ENCODE measurements at places on chromosomes 12 and 14.

GRCh38 chr12:106889326-106889725 lies 66.4 kb upstream of the TMEM263 start:
- DNase-seq, result no peak

DNA sequence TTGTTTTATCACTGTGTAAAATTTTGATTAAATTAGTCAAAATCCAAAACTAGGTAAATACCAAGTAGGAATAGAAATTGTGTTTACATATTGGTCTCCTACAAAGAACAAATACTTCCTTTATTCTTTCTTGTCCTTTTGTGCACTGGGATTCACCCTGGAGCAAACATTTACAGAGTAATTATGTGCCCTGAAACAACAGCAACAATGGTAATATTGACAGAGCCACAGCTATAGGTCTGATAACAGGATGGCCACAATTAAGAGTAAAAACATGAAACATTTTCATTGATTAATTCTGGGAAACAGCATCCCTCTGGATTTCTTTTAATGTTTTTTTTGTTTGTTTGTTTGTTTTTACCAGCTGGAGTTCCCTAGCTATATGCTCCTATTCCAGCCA lies 61.2 kb downstream of the SLC38A6 start:
- no peak for DNase-seq

- DNase-seq, result no peak
These were observed 252.6 kb upstream of the CCDC196 start for GRCh38 chr14:66233591-66233990.

GRCh38 chr12:104956870-104957718 lies 996 bp downstream of the SLC41A2 start:
- DNase-seq, result no peak

GRCh38 chr12:124750149-124750656 lies 113.5 kb downstream of the SCARB1 start:
- DNase-seq, result no peak

DNA sequence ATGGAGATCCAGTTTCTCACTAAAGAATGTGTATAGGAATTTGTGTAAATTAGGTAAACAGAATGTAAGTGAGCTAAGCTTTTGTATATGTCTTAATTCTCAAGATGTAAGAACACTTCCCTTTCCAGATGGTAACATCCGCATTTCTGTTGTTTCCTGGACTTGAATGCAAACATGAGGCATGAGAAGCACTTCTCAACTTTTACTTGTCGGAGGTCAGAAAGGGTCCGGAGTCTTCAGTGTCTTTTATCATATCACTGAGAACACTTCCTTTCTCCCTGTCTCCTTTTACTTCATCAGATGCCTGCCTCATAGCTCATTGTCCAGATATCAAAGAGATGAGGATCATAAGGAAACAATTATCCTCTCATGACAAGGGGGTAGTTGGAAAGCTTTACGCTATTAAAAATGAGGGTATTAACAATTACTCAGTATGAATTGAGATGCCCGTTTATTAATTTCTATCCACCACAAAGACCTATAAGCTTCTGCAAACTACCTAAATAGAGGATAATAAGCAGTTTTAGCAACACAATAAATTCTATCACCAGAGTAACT lies 214.1 kb upstream of the FLRT2 start:
- DNase-seq, result no peak

GRCh38 chr12:60724475-60724874 lies 1128.6 kb downstream of the SLC16A7 start:
- DNase-seq, result no peak

DNA sequence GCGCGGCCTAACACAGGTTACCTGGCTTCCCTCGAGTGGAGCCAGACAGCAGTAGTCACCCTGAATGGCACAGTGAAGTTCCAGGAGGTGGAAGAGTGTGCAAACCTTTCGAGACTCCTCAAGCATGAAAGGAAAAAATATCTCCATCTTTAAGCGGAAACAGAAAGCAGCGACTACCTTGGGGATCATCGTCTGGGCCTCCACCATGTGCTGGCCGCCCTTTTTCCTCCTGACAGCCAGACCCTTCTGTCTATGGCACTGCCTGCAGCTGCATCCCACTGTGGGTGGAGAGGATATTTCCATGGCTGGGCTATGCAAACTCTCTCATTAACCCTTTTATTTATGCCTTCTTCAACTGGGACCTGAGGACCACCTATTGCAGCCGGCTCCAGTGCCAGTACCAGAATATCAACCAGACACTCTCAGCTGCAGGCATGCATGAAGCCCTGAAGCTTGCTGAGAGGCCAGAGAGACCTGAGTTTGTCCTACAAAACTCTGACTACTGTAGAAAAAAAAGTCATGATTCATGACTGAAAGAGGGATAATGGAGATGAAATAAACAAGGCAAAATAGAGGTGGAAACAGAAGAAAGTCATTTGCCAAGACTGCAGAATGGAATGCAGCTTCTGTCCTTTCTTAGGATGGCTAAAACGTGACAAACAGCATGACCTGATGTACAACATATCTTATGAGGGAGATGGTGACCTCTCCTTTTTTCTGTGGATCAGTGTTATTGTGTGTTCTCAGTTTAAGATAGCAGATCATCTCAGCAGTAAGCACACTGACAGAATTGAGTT lies 2.4 kb upstream of the HEBP1 start:
- no peak for DNase-seq

DNA sequence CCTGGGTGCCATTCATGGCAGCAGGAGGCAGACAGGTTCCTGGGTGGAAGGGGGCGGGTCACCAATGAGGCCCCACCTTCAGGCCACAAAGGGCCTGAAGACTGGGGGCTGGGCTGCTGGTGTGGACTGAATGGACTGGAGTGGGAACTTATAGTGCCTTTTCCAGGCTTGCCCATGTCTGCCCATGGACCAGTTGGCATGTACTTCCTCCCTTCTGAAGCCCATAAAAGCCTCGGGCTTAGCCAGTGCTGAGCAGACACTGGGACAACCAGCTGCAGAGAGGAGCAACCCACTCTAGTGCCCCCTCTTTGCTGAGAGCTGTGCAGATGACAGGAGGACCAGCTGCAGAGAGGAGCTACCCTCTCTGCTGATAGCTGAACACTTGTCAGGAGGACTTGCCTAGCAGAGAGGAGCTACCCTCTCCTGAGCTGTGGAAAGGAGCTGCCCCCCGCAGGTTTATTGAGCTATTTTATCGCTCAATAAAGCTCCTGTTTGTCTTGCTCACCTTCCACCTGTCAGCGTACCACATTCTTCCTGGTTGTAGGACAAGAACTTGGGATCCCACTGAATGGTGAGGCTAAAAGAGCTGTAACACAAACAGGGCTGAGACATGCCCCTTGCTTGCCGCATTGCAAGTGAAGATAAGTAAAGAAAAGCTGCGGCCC lies 34.0 kb downstream of the APAF1 start:
- no peak for DNase-seq

GRCh38 chr12:100724071-100724470 lies 70.5 kb upstream of the ANO4 start:
- DNase-seq, result no peak

DNA sequence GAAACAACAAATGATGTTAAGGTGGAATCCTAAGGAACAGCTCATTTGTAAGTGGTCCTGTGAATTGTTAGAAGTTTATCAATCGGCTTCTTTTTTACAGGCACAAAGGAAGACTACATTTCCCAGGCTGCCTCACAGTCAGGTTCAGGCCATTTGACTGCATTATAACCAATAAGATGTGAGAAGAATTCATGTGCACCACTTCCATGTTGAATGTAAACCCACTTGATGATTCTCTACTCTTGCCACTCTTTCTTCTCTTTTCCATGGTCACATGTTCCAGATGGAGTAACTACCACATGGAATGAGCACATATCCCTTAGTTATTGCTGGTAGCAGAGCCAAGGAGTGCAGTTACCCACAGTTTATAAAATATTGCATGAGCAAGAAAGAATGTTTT lies 67.1 kb upstream of the GZMB start:
- DNase-seq, result no peak

GRCh38 chr14:95523815-95524448 lies 7.5 kb upstream of the SYNE3 start:
- peak; percentile 58 for DNase-seq

GRCh38 chr14:63633801-63634200 lies 7.9 kb downstream of the WDR89 start:
- DNase-seq, result no peak

GRCh38 chr12:7981446-7981845 lies 45.5 kb upstream of the SLC2A3 start:
- no peak for DNase-seq

DNA sequence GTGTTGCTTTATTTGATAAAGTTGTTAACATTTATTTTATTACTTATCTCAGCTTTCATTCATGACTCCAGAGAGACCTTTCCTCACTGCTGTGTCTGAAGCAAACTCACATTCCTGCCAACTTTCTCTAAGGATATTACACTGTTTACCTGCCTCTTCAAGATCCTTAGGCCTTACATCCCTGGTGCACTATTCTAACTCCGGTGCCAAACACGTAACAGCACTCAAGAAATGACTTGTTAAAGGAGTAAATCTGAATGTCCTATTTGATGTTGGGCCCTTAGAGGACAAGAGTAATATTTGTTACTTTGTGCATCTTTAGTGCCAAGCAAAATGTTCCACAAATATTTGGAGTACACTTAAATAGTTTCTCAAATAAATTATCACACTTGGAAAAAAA lies 324.1 kb upstream of the FLRT2 start:
- DNase-seq, result no peak

GRCh38 chr14:69531135-69531534 lies 43.5 kb downstream of the CCDC177 start:
- DNase-seq, result no peak

GRCh38 chr14:74871819-74872218 lies 4.1 kb downstream of the PROX2 start:
- DNase-seq, result no peak

GRCh38 chr14:63659726-63660125 lies 18.1 kb upstream of the WDR89 start:
- DNase-seq, result no peak

- DNase-seq, result no peak
These were observed 27.6 kb downstream of the TUBA1A start for GRCh38 chr12:49161092-49161795.

DNA sequence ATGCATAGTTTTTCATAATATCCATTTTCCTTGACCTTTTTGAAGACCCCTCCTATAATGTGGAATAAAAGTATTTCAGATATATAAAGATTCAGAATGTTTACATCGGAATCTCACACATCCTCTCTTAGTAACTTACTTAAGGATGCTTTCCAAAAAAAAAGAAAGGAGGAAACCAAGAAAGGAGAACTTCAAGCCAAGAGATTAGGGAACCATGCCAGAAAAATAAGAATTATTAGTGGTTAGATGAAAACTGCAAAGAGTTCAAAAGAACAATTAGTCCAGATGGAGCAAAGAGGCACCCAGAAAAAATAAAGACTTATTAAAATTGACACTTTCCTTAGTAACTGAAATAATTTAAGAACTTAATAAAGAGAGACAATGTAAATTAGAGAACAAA lies 179.2 kb downstream of the DUSP6 start:
- DNase-seq, result peak; percentile 54

GRCh38 chr12:50841716-50842531 lies 802 bp upstream of the TMPRSS12 start:
- no peak for DNase-seq

GRCh38 chr12:114967151-114967550 lies 283.2 kb upstream of the TBX3 start:
- DNase-seq, result no peak

GRCh38 chr14:103423050-103423461 lies 37.8 kb downstream of the MARK3 start:
- DNase-seq, result peak; percentile 69

DNA sequence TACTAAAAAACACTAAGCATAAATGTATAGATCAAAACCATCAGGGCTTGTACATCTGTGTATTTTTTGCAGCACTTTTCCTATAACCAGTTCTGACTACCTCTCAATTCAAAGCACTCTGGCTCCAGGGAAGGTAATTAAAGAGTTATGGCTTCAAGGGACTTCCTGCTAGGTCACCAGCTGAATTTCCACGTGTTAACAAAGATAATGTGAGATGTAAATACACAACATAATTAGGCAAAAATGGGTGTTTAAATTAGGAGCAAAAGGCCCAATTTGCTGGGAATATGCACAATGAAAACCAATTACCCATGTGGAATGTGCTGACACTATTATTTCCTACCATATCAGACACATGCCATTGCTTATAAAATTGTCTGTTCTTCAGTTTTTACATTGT lies 513.4 kb upstream of the FLRT2 start:
- no peak for DNase-seq

DNA sequence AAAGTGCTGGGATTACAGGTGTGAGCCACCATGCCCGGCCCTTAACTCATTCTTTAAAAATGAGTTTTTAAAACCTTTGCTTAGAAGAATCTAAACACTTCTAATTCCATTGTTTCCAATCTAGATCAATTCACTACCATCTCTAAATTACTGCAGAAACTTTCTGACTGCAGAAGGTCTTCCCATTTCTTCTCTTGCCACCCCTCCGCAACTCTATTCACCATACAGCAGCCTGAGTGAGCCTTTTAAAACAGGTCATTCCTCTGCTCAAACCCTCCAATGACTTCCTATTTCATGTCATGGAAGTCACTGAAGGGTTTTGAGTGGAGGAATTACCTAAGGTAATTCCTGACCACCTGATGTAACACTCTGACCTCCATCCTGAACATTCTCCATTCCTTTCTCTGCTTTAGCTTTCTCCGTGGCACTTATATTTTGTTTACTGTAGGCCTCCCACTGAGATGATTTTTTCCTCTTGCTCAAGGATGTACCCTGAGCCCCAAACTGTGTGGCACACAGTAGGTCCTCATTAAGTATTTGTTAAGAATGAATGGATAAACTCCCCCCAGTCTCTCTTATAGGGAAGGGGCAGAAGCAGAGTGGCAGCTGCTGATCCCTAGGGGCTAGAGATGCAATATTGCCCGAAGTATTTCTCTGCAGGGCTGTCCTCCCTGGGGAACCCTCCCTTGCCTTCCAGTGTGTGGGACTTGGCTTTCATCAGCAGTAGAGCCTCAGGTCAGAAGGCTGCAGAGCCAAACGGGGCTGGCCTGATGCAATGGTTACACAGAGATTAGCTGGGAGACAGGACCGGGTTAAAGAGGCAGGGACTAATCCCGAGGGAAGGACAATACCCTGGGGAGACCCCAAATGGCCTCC lies 1.2 kb downstream of the DDIT3 start:
- DNase-seq, result peak; percentile 55

DNA sequence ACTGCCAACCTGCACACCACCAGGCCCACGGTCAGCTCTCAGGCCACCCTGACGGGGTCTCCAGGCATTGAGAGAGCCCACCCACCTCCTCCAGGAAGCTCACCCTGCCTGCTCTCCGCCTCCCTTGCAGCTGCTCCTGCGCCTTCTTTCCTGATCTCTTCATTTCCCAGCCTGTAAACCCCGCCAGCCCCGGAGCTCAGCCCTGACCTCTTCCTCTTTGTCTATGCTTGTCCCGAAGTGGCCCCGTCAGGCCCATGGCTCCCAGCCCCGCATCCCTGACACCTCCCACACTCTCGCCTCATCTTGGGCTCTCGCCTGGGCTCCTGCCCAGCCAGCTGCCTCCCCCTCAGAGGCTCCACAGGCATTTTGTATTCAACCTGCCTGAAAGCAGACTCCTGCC lies 139.3 kb downstream of the CALM1 start:
- DNase-seq, result no peak
